Activated T-cell treated with anti-CD3 and anti-CD28 coated beads, Interleukin-2, amount 50 U/mL, for 72 hours (primary cell): ENCODE measurements at places on chromosomes 16 and 17. TPM values are rescaled to one million over a fixed set of nuclear protein-coding genes. Genes with fewer than 3 reads are reported as not detected.
A peak's percentile ranks its signal among the peaks of the same experiment; 100 is the strongest.

- H3K36me3 ChIP-seq: no peaks in the 10 kb centered on the region
- DNase-seq: no peak
- H3K4me1 ChIP-seq: peaks cover 3% of the 10 kb centered on the region
- H3K27ac ChIP-seq: no peak overlapping the region
These were observed 19.7 kb upstream of the GUCY2D start for GRCh38 chr17:7982666-7983065.

GRCh38 chr16:10027553-10027952 lies 154.7 kb downstream of the GRIN2A start:
- H3K4me1 ChIP-seq: no peaks in the 10 kb centered on the region
- H3K4me3 ChIP-seq: no peak overlapping the region
- no peak for DNase-seq
- no peaks in the 10 kb centered on the region for H3K36me3 ChIP-seq

DNA sequence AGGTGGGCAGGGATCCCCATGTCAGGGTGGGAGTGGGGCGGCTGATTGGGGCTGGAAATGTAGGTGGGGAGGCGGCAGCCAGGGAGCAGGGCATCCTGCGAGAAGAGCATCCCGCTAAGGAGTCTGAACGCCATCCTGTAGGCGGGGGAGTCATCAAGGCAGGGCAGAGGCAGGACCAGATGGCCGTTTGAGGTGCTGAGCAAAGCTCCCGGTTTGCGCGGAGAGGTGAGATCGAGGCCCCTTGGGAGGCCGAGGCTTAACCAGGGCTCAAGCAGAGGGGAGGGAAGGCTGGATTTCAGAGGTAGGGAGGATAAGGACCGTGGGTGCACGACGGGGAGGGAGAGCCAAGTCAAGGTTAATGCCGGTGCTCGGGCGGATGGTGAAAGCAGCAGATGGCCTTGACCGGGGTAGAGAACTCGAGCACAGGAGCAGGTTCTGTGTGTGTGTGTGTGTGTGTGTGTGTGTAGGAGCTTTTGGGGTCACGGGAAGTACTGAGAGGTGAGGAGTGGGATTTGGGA lies 472 bp upstream of the NME2 start:
- H3K36me3 ChIP-seq: peaks cover 25% of the 10 kb centered on the region
- no peak for DNase-seq
- peak overlapping the region; percentile 86 for H3K4me3 ChIP-seq

DNA sequence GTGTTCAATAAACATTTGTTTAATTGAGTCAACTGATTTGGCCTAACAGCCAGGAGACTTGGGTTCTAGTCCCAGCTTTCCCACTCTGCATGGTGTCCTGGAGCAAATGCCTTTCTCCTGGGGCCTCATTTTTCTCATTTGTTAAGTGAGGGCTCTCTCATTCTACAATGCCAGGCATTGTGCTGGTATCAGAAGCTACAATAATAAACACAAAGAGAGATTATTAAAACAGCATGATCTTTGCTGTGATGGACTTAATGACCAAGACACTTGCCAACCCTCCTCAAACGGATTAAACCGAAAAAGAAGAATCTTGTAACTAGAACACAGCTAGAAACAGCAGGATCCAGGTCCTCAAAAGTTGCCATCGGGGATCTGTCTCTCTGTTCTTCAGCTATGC lies 4.8 kb upstream of the VAMP2 start:
- no peak overlapping the region for H3K27ac ChIP-seq
- no peaks in the 10 kb centered on the region for H3K27me3 ChIP-seq
- peaks cover 40% of the 10 kb centered on the region for H3K4me1 ChIP-seq
- no peak for DNase-seq
- no peaks in the 10 kb centered on the region for H3K36me3 ChIP-seq

GRCh38 chr16:81657781-81658180 lies 121.3 kb upstream of the PLCG2 start:
- H3K4me3 ChIP-seq: no peak overlapping the region
- no peaks in the 10 kb centered on the region for H3K4me1 ChIP-seq
- H3K27ac ChIP-seq: no peak overlapping the region
- H3K36me3 ChIP-seq: peaks cover 3% of the 10 kb centered on the region

DNA sequence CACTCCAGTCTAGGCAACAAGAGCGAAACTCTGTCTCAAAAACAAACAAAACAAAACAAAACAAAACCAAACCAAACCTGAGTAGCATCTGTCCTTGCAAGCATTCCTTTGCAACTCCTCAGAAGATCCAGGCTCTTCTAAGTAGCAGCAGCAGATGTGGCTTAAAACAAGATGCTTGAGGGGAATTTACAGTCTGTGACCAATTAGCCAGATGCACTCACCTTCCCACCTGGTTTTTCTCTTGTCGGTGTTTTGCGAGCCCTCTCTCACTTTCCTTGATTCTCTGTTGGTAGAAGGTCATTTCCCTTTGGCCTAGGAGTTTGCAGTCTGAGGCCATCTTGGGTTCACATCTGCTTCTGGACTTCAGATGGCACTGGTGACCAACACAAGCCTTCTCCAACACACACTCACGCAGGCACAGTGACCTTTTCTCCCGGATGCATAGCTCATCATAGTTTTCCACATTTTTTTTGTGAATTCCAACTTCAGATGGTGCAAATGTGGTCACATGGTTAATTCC lies 276.8 kb downstream of the STX8 start:
- H3K27me3 ChIP-seq: no peaks in the 10 kb centered on the region
- H3K27ac ChIP-seq: no peak overlapping the region
- no peak for DNase-seq
- peaks cover 2% of the 10 kb centered on the region for H3K36me3 ChIP-seq
- no peak overlapping the region for H3K4me3 ChIP-seq
- H3K4me1 ChIP-seq: peaks cover 10% of the 10 kb centered on the region

- H3K36me3 ChIP-seq: peaks cover 10% of the 10 kb centered on the region
- no peak overlapping the region for H3K4me3 ChIP-seq
- DNase-seq: no peak
These were observed 4.5 kb downstream of the ARHGDIA start for GRCh38 chr17:81866440-81867169.

GRCh38 chr17:1375615-1376014 lies 24.4 kb downstream of the YWHAE start:
- H3K4me3 ChIP-seq: peak overlapping the region; percentile 69
- H3K27me3 ChIP-seq: no peaks in the 10 kb centered on the region
- peak overlapping the region; percentile 83 for H3K27ac ChIP-seq

DNA sequence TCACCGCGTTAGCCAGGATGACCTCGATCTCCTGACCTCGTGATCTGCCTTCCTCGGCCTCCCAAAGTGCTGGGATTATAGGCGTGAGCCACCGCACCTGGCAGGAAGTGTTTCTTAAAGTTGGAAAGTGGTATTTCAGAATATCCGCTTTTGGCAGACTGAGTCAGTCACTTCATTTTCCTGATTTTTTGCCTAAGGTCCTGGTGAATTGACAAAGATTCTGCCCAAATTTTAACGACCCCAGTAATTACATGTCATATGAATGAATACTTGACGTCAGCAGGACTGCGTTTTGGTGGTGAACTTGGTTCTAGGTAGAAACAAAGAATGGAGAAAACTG lies 4.5 kb upstream of the BRCA1 start:
- peaks cover 49% of the 10 kb centered on the region for H3K36me3 ChIP-seq
- H3K27ac ChIP-seq: no peak overlapping the region
- no peaks in the 10 kb centered on the region for H3K27me3 ChIP-seq
- no peak for DNase-seq
- no peak overlapping the region for H3K4me3 ChIP-seq

DNA sequence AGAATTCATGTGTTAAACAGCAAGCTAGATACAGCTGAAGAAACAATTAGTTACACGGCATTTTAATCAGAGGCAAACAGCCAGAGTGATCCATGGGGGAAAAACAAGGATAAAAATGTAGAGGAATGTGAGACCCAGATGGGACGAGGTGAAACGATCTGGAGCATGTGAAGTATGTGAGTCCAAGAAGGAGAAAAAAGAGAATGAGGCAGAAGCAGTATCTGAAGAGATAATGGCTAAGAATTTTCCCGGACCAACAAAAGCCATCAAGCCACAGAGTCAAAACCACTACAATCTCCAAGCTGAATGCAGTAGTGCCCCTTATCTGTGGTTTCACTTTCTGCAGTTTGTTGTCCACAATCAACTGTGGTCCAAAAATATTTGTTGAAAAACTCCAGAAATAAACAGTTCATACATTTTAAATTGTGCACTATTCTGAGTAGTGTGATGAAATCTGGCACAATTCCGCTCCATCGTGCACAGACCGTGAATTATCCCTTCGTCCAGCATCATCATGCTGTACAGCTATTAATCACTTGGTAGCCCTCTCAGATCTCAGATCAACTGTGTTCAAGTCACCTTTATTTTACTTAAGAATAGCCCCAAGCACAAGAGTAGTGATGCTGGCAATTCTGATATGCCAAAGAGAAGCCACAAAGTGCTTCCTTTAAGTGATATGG lies 18.8 kb downstream of the MYH10 start:
- peaks cover 7% of the 10 kb centered on the region for H3K27me3 ChIP-seq
- no peak overlapping the region for H3K4me3 ChIP-seq
- no peak for DNase-seq
- H3K4me1 ChIP-seq: no peaks in the 10 kb centered on the region
- H3K36me3 ChIP-seq: peaks cover 2% of the 10 kb centered on the region
- H3K27ac ChIP-seq: no peak overlapping the region

DNA sequence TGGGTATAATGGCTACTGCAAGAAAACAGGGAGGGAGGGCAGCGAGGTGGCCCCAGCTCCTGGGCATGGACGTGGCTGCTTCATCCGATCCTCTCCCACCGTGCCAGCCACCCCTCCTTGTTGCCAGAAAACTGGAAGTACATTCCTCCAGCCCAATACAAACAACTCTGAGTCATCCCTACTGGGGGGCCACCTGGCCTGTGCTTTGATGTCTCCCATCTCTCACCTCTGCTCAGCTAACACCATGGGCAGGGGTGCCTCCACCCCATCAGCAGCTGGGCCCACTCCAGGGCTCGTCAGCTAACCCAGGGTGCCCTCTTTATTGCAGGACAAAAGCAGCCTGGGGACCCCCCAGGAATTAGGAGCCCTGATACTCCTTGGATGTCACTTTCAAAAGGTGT lies 2.0 kb downstream of the RHBDF2 start:
- no peak for DNase-seq
- H3K27me3 ChIP-seq: no peaks in the 10 kb centered on the region
- no peaks in the 10 kb centered on the region for H3K36me3 ChIP-seq

DNA sequence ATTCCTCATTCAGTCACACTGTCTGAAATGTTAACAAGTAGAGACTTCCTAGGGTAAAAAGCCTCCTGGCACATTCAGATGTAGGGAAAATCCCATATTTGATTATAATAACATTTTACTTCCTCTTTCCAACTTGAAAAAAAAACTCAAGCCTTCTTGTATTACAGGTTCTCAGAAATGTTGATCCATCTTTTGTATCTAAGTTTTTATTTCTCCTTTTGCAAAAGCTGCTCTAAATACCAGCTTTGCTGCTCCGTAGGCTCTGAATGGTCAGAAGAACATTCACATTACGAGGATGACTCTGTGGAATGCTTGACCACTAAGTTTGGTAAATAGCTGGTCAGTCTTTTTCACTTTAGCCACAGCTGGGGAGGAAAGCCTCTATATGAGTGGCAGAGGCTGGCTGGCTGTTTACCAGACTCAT lies 13.2 kb upstream of the HEATR6 start:
- H3K36me3 ChIP-seq: peaks cover 3% of the 10 kb centered on the region
- H3K4me3 ChIP-seq: no peak overlapping the region
- no peak for DNase-seq
- no peaks in the 10 kb centered on the region for H3K4me1 ChIP-seq
- peaks cover 8% of the 10 kb centered on the region for H3K27me3 ChIP-seq
- H3K27ac ChIP-seq: no peak overlapping the region

- no peak overlapping the region for H3K4me3 ChIP-seq
- no peaks in the 10 kb centered on the region for H3K27me3 ChIP-seq
- DNase-seq: no peak
- H3K27ac ChIP-seq: no peak overlapping the region
These were observed 243.2 kb upstream of the MON1B start for GRCh38 chr16:76947749-76948148.

GRCh38 chr17:19728084-19728495 lies 11.7 kb upstream of the SLC47A2 start:
- H3K27ac ChIP-seq: no peak overlapping the region
- H3K4me3 ChIP-seq: no peak overlapping the region
- no peaks in the 10 kb centered on the region for H3K27me3 ChIP-seq
- no peaks in the 10 kb centered on the region for H3K36me3 ChIP-seq
- no peak for DNase-seq

DNA sequence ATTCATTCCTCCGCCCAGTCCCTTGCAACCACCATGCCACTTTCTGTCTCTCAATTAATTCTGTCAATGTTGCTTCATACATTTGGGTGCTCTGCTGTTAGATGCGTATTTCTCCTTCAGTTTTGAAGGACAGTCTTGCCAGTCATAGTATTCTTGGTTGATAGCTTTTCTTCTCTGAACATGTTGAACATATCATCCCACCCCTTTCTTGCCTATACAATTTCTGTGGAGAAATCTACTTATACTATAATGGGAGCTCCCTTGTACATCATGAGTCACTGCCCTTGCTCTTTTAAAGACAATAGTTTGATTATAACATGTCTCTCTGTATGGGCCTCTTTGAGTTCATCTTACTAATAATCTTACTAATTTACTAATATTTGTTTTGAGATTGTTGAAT lies 34.1 kb downstream of the RNF112 start:
- no peak overlapping the region for H3K27ac ChIP-seq
- H3K27me3 ChIP-seq: peaks cover 16% of the 10 kb centered on the region
- DNase-seq: no peak
- no peak overlapping the region for H3K4me3 ChIP-seq

DNA sequence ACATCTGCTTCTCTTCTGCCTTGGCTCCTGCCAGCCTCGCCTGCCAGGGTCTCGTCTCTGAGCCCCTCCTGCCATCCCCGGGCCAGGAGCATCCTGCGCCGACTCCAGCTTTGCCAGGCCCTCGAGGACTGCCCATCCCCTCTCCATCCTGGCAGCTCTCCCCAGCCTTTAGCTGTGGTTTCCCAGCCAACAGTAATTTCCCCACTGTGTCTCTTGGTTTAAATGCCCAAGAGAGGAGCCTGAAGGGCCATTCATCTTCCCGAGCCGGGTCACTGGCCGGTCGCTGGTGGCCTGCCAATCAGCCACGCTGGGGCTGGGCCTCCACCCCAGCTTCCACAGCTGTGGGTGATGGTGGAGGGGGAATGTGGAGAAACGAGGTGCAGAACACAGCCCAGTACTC lies 47.8 kb downstream of the MRC2 start:
- H3K4me3 ChIP-seq: no peak overlapping the region
- DNase-seq: no peak
- no peaks in the 10 kb centered on the region for H3K36me3 ChIP-seq
- H3K4me1 ChIP-seq: peaks cover 4% of the 10 kb centered on the region
- no peaks in the 10 kb centered on the region for H3K27me3 ChIP-seq

GRCh38 chr17:16298140-16298662 lies 55.1 kb downstream of the CENPV start:
- no peaks in the 10 kb centered on the region for H3K27me3 ChIP-seq
- H3K4me3 ChIP-seq: no peak overlapping the region
- peaks cover 15% of the 10 kb centered on the region for H3K4me1 ChIP-seq
- H3K27ac ChIP-seq: no peak overlapping the region
- H3K36me3 ChIP-seq: peaks cover 5% of the 10 kb centered on the region

DNA sequence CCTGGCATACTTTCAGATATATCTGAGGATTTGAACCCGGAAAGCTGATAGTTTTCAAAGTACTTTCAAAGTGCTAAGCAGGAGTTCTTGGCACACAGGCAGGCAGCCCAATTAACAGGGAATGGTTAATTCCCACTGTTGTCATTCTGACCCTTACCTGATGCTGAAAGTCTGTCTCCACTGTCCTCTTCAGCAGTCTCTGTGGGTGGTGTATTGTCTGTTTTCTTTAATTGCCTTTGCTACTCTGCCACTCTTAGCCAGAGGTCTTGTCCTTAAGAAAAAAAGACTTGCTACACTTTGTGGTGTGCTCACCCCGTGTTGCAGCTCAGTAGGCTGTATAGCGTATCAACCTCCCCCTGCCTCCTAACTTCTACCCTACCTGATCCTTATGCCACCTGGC lies 63.2 kb upstream of the SLC12A3 start:
- DNase-seq: no peak
- H3K27me3 ChIP-seq: no peaks in the 10 kb centered on the region
- no peaks in the 10 kb centered on the region for H3K4me1 ChIP-seq
- peaks cover 10% of the 10 kb centered on the region for H3K36me3 ChIP-seq

The CAVIN1 gene
- total RNA-seq: 2.4 TPM
